ENCODE measurements at places on chromosomes 13 and 19.

- DNase-seq: no peak
These were observed 29.8 kb upstream of the ZNF254 start for GRCh38 chr19:24057144-24057543.

DNA sequence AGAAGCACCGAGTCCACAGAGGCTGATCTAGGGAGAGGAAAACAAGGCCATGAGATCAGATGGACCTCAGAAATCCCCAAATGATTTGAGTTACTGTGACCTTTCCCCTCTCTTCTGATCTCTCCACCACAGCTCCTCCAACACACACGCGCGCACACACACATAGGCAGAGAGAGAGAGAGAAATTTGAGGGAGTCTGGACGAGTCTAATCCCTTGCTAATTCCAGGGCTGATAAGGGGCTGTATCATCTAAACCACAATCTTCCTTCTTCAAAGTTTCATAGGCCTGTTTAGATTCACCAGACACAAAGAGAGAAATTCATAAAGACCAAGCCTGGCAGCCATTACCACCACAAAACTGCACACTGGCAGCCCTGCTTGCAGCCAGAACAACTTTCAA is 8.6 kb downstream of the ZFP82 start:
- no peak for DNase-seq

- no peak for DNase-seq
These were observed 51.3 kb downstream of the TBC1D4 start for GRCh38 chr13:75430436-75431209.

DNA sequence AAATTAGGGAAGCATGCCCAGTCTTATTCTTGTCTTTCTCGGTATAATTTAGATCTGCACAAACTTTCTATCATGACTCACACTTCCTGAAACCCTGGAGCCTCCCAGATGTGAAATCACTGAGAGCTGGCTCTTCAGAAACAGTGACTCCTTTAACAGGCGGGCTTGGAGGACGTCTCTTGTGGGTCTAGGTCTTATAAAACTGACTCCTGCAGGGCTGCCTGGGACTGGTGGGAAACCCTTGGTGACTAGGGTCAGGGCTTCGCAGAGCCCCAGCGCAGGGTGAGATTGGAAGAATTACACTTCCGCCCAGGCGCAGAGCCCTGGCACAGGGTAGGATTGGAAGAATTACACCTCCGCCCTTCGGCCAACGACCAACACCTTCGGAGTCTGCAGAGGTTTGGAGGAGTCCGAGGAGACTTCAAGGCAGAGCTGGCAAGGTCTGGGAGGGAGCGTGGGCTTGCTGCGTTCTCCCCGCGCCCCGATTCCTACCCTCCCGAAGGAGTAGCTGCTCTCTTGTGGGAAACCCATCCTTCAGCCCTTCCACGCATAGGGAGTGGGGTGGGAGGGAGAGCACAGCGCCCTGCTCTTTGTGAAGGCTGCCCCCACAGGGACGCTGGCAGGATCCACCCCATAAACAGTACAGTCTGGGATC is 43.4 kb upstream of the MAP3K10 start:
- DNase-seq: no peak

DNA sequence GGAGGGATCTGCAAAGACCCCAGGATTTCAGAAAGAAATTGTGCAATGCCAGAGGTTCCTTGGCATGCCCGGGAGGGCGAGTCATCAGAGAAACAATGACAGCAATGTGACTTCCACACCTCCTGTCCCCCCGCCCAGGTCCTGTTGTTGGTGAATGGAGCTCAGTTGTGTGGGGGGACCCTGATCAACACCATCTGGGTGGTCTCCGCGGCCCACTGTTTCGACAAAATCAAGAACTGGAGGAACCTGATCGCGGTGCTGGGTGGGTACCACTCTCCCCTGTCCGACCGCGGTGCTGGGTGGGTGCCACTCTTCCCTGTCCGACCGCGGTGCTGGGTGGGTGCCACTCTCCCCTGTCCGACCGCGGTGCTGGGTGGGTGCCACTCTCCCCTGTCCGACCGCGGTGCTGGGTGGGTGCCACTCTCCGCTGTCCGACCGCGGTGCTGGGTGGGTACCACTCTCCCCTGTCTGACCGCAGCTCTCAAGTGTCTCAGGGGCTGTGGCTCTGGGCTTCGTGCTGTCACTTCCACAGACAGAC is 5.2 kb upstream of the F10 start:
- no peak for DNase-seq

- no peak for DNase-seq
These were observed 531.1 kb downstream of the IRS2 start for GRCh38 chr13:109255141-109255856.

DNA sequence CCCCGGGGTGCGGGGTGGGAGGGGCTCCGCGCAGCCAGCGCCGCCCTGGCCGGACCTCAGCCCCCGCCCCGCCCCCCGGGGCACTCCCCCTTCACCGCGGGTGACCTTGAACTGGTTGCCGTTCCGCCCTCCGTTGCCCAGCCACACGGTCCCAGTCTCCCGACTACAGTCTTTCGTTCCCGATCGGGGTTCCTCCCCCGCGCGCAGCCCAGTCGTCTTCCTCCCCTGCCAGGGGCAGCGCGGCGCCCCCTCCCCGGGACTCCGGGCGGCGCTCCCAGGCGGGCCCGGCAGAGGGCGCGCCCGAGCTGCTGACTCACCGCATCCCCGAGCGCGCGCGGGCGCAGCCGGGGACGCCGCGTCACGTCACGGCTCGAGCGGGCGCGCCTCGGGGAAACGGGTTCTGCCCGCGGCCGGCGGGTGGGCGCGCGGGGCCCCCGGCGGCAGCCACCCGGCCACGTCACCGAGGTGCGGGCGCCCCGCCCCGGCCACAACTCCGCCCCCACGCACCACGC is 459 bp downstream of the MIDN start:
- peak; percentile 95 for DNase-seq

GRCh38 chr19:30062907-30063649 is 121.0 kb downstream of the URI1 start:
- DNase-seq: no peak

DNA sequence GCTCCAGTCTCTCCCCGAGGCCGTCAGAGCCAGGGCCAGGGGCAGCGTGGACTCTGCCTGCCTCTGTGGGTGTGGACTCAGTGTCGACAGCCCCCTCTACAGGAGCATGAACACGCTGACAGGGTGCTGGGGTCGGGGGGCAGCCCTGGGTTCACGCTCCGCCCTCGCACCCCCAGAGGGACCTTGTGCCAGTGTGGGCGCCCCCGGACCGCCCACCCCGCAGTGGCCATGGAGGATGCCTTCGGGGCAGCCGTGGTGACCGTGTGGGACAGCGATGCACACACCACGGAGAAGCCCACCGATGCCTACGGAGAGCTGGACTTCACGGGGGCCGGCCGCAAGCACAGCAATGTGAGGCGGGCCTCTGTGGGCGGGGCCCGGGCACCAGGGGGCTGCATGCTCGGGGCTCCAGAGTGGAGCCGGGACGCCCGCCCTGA is 8.3 kb downstream of the TRPM4 start:
- no peak for DNase-seq

DNA sequence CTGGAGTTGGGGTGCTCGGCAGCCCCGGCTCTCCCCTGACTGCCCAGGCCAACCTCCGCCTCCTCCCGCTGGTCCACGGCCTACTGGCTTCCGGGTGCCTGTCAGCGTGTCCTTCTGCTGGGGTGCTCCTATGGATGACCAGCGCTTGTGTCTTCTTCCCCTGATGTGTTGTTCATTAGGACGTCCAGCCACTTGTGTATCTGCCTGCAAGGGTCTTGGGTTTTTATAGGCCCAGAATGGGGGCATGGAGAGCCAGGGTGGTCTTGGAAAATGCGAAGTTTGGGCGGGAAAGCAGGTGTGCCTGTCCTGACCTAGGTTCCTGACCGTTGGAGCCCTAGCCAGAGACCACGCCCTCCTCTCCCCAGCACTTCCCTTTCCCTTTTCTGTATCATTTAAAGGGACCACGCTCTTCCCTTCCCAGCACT is 139.8 kb downstream of the SLITRK5 start:
- no peak for DNase-seq

DNA sequence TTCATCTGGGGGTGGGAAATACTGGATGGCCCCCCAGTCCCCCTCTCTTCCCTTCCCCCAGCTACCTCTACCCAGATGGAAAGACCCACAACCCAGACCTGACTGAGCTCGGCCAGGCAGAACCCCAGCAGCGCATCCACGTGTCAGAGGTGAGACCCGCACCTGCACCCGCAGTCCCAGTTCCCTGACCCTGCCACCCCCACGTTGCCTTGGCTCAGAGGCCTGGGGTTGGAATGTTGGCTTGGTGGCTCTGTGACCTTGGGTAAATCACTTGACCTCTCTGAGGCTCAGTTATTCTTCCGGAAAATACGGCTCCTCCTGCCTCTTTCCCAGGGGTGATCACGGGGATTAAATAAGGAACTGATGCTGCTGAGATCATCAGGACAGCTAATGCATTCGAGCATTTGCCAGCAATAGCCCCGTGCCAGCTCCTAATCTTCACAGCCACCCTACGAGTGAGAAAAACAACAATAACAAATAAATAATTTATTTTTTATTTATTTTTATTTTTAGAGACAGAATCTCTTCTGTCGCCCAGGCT is 12.3 kb downstream of the CBLC start:
- DNase-seq: no peak

DNA sequence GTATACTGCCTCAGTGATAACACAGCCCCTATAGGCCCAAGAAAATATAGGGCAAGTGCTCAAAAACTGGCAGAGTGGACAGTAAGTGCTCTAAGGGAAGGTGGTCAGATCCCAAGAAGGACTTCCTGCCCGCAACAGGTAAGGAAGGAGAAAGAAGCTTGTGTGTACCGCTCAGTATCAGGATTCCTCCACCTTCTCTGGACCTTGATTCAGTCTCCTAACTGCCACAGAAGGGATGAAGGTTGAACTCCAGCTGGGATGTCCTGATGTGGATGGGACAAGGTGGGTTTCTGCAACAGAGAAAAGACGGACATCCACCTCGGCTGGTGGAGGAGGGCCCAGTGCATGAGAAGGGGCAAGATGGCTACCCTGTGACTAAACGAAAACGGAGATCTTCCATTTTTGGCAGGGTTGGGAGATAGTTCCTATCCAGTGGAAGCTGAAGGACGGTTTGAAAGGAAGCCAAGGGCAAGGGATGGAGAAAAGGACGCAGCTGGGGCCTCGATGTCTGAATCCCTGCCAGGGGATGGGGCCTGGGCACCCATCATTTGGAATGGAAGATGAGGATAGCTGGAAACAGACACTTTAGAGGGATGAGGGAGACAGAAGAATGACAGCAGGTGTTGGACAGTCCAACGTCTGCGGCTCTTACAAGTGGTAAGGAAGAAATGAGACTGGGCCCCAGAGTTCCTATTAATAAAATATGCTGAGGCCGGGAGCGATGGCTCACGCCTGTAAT is 1.3 kb upstream of the ATF5 start:
- DNase-seq: no peak

DNA sequence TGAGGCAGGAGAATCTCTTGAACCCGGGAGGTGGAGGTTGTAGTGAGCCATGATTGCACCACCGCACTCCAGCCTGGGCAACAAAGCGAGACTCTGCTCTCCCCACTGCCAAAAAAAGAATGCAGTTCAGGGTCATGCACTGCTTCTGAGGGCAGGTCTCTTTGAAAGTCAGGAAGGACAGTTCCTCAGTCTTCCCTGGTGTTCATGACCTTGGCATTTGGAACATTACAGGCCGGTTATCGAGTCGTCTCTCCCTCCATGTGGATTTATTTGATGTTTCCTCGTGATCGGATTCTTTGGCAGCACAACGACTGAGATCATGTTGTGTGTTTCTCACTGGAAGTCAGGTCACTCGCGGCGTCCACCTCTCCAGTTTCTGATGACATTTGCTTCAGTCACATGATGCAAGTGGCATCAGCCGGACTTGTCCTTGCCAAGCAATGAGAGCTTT is 17.2 kb downstream of the FGF21 start:
- no peak for DNase-seq

DNA sequence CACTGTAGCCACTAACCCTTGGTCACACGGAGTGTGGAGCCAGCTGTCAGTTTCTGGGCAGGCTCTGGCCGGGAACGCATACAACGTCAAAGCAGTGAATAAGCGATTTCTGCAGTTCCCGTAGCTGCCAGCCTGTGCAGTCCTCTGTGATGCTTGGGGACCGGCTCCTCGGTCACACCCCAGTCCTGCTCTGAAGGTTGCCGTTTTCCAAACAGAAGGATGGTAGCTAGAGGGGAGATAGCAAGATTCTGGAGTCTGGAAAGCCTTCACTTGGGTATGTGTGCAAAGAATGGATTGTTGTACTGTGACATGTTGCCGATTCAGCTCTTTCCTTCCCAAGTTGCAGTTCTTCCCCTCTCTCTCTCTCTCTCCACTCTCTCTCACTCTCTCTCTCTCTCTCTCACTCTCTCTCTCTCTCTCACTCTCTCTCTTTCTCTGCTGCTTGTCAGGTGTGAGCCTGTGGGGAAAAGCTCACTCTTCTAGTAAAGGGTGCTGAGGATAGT is 38.7 kb upstream of the C1QTNF9 start:
- no peak for DNase-seq

- DNase-seq: no peak
These were observed 654 bp downstream of the STAP2 start for GRCh38 chr19:4337906-4338440.

- DNase-seq: no peak
These were observed 529 bp downstream of the ZNF836 start for GRCh38 chr19:52170863-52171320.

DNA sequence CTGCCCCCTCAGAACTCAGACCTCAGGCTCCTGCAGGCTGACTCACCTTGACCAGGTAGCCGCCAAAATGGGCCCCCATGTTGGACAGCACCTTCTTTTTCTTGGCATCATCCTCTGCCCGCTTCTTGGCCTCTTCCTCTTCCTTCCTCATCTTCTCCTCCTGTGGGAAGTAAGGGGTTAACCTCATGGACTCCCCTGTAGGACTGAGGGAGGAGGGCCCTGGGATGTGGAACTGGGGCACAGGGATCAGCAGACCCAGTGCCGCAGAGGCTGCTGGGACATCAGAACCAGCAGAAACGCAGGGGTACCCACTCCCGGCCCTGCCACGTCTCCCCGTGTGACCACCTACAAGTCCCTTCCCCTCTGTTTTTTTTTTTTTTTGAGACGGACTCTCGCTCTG is 11.1 kb downstream of the TNNT1 start:
- DNase-seq: no peak

DNA sequence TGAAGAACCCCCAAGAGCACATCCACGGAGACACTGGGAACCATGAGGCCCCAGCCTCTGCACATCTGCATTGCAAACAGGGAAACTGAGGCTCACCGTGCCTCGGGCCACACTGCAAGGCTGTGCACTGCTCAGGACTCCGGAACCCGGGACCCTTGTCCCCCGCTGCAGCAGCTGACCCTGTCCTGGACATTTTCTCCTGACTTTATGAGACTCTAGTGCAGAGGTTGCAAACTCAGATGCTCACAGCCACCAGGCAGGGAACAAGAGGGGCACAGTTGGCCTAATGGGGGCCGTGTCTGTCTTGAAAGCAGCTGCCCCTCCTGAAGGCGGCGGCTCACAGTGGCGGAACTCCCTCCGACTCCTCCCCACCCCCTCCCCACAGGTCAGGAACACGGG is 16.5 kb upstream of the IGLON5 start:
- DNase-seq: no peak

DNA sequence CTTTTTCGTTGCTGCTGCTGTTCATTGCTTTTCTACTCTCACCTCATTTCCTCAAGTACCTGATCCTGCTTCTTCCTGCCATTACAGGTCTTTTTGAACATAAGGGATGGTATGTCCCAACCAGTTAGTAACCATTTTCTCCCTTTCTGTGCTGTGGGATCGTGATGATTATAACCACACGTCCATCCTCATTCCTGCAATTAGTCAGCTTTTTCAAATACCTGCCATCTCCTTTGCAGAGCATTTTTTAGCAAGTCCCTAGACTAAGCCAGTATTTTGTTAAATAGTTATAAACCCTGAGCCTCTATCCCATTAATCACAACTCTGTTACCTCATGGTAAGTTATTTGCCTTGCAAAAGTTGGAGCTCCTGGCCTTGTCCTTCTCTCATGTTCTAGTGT is 109.2 kb downstream of the FNDC3A start:
- DNase-seq: no peak
